ENCODE measurements at places on chromosomes 7 and 10.
A peak's percentile ranks its signal among the peaks of the same experiment; 100 is the strongest.

- peak; percentile 56 for DNase-seq
These were observed 160.8 kb downstream of the IMMP2L start for GRCh38 chr7:111401516-111401915.

DNA sequence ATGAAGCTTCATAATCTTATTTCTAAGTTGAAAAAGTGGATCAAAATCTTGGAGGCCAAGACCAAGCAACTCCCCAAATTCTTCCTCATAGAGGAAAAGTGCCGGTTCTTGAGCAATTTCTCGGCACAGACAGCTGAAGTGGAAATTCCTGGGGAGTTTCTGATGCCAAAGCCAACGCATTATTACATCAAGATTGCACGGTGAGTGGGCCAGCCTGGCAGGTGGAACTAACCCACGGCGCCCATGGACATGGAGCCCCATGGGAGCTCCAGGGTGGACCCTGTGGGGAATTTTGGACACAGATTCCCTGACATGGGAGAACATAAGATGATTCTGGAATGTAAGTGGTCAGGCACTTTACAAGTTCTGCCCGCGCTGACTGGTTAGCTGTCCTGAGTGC, 125.9 kb downstream of the TRRAP start:
- DNase-seq = peak; percentile 6

GRCh38 chr10:15106352-15107013, 9.3 kb downstream of the RPP38 start:
- DNase-seq = peak; percentile 75

DNA sequence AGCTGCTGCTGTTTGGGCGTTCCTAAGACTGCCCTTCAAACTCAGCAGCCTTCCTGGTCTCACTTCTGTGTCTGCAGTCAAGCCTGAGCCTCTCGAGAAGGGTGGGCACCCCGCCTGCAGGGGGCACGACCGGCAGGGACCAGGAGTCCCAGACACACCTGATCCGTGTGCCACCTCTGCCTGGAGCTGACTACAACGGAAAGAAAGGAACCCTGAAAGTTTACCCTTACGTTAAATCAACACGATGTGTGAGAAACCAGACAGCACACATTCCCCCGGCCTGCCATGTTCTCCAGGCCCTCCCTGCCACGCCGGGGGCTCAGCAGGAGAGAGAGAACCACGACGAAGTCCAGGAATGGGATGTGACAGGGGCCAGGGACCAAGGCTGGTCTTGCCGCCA, 5.0 kb downstream of the MAD1L1 start:
- DNase-seq = no peak

DNA sequence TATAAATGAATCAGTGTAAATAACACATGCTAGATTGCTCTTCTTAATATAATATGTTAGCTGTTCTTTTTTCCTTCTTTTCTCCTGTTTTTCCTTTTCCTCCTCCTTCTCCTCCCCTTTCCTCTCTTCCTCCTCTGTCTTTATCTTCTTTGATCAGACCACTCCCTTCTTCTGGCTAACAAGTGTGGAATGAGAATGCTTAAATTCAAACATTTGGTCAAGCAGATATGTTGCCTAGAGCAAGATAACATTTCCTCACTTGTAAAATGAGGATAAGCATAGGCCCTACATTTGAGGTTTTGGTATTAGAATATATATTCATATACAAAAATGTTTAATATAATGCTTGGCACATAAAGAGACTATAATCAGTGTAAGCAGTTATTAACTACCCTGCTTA, 299.1 kb downstream of the PCDH15 start:
- no peak for DNase-seq

DNA sequence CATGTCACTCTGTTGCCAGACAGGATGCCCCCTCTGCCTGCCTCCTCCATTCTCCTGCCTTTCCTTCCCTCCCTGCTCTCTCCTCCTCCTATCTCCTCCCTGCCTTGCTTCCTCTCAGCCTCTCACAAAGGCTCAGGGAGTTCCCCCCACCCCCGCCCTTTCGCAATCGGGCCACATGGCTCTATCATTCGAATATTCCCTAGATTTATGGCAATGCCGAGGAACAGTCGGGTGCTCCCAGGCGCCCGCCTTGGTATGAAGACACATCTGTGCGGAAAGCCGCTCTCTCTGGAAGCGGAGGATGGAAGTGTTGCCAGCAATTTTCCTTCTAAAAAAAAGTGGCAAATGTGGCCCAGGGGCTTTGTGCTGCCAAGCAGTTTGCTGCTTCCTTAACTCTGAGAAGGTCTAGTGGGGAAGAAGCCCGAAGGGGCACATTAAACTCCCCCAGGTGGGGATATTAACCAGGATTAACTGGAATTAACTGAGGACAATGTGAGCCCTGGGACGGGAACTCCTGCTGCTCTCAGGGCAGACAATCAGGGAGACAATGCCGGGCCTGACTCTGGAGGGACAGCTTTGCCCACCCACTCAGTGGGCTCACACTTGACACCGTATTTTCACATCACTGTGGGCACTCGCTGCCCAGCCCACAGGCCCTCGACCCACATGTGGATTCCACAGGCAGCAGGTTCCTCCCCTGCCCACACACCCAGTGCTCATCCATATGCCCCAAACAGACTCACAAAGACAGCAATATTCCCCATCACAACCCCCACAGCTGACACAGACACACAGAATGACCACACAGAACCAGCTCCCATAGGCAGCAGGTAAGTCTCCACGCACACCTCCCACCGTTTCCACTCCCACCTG, 88.4 kb upstream of the SMNDC1 start:
- no peak for DNase-seq

DNA sequence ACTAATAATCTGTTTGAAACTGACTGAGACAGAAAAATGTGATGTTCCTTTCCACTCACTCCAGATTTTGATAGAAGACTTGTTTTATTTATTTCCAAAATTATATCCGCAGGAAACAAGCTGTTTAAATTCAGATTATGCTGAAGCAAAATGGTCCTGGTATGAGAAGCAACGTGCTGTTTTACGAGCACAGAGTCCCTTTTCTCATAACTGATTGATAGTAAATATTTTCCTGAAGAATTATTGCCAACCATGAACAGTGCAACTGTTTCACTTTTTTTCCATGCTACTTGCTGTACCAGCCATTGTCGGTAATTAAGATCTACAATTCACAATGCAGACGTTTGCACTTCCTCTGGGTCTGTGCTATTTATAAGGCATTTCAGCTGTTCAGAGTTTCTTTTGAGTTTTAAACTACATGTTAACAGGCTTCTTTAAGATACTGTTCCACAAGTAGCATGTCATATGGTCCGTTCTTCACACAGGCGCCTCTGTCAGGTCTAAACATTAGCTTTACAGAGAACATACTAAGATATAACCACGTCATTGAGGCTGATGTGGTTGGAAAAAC, 103.8 kb downstream of the POLL start:
- no peak for DNase-seq

DNA sequence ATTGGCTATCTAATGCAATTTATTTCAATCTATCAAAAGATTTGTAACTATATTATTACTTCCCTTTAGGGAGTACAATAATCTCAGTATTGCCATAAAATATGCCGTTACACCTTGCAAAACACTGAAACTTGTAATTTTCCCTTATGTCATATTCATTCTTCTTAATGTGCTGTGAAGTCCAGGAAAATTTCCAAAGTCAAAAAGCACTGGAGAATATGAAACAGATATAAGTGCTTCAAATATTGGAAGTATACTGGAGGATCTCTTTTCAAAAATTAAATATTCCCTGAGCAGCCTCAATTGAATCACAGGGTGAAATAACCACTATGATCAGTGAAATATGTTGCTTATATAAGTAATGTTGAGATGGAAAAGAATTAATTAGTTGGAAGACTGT, 356.0 kb downstream of the PPP1R3A start:
- DNase-seq = no peak

GRCh38 chr7:134067164-134067563, 60.0 kb upstream of the LRGUK start:
- no peak for DNase-seq

DNA sequence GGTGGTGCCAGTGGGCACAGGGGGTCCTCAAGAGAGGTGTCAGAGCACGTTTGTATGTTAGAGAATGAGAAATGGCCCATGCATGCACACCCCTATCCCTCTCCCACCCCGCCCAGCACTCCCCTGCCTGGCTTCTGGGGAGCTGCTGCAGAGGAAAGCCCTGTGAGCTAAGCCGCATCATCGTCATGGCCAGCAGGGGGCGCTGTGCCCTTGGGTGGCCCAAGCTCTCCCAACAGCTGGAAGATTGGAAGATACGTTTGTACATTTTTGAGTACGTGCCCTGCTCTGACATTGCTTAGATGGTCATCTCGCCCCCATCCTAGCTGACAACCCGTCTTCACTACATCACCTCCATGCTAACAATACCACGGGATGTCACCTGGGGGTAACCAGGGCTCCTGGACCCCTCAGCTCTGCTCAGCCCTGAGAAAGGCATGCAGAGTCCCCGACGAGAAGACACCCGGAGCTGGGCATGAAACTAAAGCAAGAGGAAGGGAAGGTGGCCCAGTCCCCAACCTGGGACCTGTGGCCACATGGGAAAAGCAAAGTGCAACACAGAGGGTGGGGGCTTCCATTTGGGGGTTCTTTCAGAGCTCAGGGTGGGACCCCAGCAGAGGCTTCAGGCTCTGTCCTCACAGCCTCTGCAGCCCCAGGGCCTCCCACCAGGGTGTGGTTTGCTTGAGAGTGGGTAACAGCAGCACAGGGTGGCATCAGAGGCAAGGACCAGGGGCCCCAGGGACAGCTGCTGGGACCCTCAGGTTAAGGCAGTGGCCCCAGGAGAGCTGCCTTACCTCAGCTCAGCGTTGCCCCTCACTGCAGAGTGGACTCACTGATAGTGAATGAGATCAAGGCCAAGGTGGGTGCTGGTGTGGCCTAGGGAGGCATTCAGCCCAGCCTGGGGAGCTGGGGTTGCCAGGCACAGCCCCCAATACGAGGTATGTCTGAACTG, 136.6 kb downstream of the PTPN20 start:
- DNase-seq = peak; percentile 69
